ENCODE measurements at places on chromosomes 3 and 15. TPM values are rescaled to one million over a fixed set of nuclear protein-coding genes. Genes with fewer than 3 reads are reported as not detected.

GRCh38 chr3:194303749-194304148 lies 47.4 kb downstream of the CPN2 start:
- no peak overlapping the region for H3K4me3 ChIP-seq
- H3K4me1 ChIP-seq: peaks cover 27% of the 10 kb centered on the region
- H3K36me3 ChIP-seq: peaks cover 3% of the 10 kb centered on the region

DNA sequence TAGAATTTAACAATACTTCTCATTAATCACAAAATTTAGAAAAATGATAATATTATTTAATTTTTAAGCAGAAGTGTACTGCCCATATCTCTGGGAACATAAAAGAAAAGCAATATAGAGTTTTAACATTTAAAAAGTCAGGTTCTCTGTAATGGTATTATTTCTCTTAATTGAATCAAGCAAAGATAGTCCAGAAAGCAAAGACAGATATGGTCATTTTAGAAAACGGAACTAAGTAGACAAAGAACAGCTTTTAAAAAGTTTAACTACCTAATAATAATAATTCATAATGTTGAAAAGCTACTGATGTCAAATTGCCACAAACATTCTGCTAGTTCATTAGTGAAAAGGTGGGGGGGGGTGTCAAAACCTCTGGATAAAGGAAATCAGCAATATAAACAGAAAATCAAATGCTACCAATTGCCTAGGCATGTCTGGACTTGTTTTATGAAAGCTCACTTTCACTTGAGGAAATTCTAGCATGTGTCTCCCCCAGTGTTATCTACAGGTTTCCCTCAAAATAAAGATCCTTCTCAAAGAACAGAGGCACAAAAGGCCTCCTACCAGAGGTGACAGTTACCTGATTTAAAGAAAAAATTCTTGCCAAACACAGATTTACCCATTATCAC lies 1.7 kb downstream of the ZMAT3 start:
- peaks cover 36% of the 10 kb centered on the region for H3K4me1 ChIP-seq
- no peak for DNase-seq
- H3K27ac ChIP-seq: no peak overlapping the region
- H3K36me3 ChIP-seq: peaks cover 4% of the 10 kb centered on the region
- H3K27me3 ChIP-seq: no peaks in the 10 kb centered on the region

GRCh38 chr3:184523825-184524615 lies 37.6 kb upstream of the EPHB3 start:
- H3K36me3 ChIP-seq: no peaks in the 10 kb centered on the region
- no peak overlapping the region for H3K27ac ChIP-seq
- peaks cover 8% of the 10 kb centered on the region for H3K4me1 ChIP-seq
- no peak for DNase-seq
- no peak overlapping the region for H3K4me3 ChIP-seq

GRCh38 chr3:42498034-42498433 lies 4.4 kb upstream of the VIPR1 start:
- no peaks in the 10 kb centered on the region for H3K36me3 ChIP-seq
- H3K27me3 ChIP-seq: no peaks in the 10 kb centered on the region
- no peak overlapping the region for H3K27ac ChIP-seq
- DNase-seq: no peak
- H3K4me1 ChIP-seq: no peaks in the 10 kb centered on the region

- peaks cover 25% of the 10 kb centered on the region for H3K27me3 ChIP-seq
- peak overlapping the region; percentile 57 for H3K4me3 ChIP-seq
- H3K27ac ChIP-seq: no peak overlapping the region
- DNase-seq: peak; percentile 30
These were observed 907 bp downstream of the PLXNA1 start for GRCh38 chr3:126983653-126984390.

DNA sequence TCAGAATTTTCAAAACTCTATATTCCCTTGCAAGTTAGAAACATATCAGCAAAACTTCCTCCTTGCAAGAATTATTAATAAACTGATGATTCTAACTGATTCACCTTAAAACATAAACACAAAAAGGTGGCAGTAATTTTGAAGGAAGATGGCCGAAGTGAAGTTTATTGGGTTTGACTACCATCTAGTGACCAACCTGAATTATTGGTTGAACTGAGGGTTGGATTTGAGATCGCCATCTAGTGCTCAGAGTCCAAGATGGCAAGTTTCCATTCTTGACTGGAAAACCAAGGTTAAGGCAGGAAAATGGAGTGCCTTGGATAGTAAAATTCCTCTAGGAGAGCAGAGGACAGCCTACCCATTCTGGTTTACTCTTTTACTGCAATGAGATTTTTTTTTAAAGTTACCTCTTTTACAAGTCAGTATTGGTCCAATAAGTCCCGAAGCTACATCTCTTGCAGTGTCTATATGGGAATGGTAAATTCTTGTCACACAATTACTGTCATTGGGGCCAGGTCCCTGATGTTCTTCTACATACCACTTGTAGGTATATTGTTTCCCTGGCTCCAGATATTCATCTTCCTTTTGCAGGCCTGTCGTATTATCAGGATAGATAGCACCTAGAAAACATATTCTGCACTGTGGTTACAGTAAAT lies 51.6 kb upstream of the CP start:
- H3K27ac ChIP-seq: no peak overlapping the region
- H3K36me3 ChIP-seq: no peaks in the 10 kb centered on the region
- peak; percentile 22 for DNase-seq
- no peaks in the 10 kb centered on the region for H3K27me3 ChIP-seq
- H3K4me3 ChIP-seq: no peak overlapping the region

GRCh38 chr3:157793745-157794144 lies 290.5 kb upstream of the VEPH1 start:
- no peaks in the 10 kb centered on the region for H3K36me3 ChIP-seq
- DNase-seq: no peak
- H3K4me1 ChIP-seq: no peaks in the 10 kb centered on the region
- no peak overlapping the region for H3K27ac ChIP-seq
- H3K27me3 ChIP-seq: no peaks in the 10 kb centered on the region

DNA sequence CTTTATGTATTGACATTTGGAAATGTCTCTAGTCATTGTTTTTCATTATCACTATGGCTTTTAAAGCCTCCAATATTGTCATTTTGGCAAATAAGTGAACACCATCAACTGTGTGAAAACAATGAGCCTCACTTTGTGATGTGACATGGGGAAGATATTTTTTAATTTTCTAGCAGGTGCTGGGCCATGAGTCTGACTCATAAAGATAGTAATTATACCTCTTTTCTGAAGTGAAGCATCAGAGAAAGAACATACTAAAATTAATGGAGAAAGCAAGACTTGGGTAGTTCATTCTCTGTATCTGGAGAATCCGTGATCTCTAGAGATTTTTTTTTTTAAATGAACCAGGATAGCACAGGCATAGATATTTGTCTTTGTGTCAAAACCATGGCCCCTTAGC lies 100.8 kb downstream of the CCNL1 start:
- H3K4me3 ChIP-seq: no peak overlapping the region
- H3K27ac ChIP-seq: no peak overlapping the region
- H3K4me1 ChIP-seq: no peaks in the 10 kb centered on the region

GRCh38 chr15:69876064-69876940 lies 221.4 kb downstream of the TLE3 start:
- no peaks in the 10 kb centered on the region for H3K27me3 ChIP-seq
- H3K27ac ChIP-seq: no peak overlapping the region
- no peak overlapping the region for H3K4me3 ChIP-seq

DNA sequence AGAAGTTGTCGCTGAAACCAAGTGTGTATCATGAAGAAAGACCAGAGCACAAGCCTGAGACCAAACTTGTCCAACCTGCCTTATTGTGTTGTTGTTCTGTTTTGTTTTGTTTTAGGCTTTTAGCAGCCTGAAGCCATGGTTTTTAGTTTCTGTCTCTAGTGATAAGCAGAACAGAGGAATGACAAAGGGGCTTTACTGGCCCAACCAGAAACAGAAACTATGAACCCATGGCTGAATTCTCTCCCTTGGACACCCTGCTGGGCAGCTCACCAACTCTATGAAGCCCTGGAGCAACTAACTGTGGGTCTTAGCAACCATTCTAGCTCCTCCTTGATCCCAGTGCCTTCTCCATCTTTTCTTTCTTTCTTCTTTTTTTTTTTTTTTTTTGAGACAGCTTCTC lies 30.3 kb downstream of the HCLS1 start:
- no peak overlapping the region for H3K4me3 ChIP-seq
- no peak overlapping the region for H3K27ac ChIP-seq
- H3K27me3 ChIP-seq: no peaks in the 10 kb centered on the region
- no peaks in the 10 kb centered on the region for H3K4me1 ChIP-seq

DNA sequence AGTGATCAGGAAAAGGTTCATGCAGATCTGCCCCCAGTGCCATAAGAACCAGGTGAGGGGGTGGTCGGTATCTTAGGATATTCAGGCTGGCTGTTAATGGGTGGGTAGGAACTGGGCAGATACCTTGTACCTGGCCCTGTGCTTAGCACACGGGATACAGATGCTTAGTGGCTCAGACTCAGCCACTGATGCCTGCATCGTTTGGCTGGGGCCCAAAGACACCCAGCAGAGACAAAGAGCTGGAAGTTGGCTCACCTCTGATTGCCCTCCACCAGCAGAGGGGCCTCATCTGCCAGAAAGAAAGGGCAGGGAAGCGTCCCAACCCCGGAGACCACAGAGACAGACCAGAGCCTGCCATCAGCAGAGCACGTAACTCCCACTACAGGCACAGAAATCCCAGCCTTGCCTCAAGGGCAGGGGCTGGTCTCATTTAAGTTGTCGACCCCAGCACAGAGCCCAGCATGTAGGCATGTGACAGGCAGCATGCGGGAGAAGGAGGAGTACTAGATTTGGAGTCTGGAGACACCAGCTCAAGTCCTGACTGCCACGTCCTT lies 64.1 kb upstream of the SLC6A1 start:
- H3K36me3 ChIP-seq: no peaks in the 10 kb centered on the region
- DNase-seq: no peak
- H3K27me3 ChIP-seq: no peaks in the 10 kb centered on the region

- no peaks in the 10 kb centered on the region for H3K27me3 ChIP-seq
- no peak overlapping the region for H3K4me3 ChIP-seq
- H3K36me3 ChIP-seq: no peaks in the 10 kb centered on the region
These were observed 353.0 kb upstream of the SATB1 start for GRCh38 chr3:18778094-18778493.

DNA sequence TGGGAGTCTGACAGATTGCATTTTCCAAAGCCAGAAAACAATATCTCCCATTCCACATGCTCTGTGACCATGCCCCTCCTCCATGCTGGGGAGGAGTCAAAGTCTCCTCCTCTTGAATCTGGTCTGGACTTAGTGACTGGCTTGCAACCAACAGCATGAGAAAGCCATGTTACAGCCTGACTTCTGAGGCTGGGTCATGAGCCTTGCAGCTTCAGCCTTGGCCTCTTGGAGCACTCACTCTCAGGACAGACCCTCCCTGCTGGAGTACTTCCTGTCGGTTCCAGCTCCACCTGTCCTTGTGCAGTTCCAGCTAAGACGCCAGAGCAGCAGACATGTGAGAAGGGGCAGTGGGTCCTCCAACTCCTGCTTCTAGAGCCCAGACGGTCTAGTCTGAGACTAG lies 49.7 kb upstream of the RBSN start:
- no peak for DNase-seq
- no peak overlapping the region for H3K27ac ChIP-seq
- H3K4me1 ChIP-seq: no peaks in the 10 kb centered on the region

- H3K27me3 ChIP-seq: no peaks in the 10 kb centered on the region
- H3K27ac ChIP-seq: no peak overlapping the region
- H3K36me3 ChIP-seq: peaks cover 2% of the 10 kb centered on the region
These were observed 43.1 kb downstream of the MTHFS start for GRCh38 chr15:79853492-79854328.

- H3K4me3 ChIP-seq: no peak overlapping the region
- peaks cover 5% of the 10 kb centered on the region for H3K36me3 ChIP-seq
- peaks cover 3% of the 10 kb centered on the region for H3K4me1 ChIP-seq
These were observed 2.1 kb downstream of the AMIGO3 start for GRCh38 chr3:49717211-49717958.

GRCh38 chr3:171088496-171088895 lies 62.0 kb upstream of the SLC2A2 start:
- no peaks in the 10 kb centered on the region for H3K27me3 ChIP-seq
- H3K27ac ChIP-seq: no peak overlapping the region
- no peaks in the 10 kb centered on the region for H3K36me3 ChIP-seq
- H3K4me1 ChIP-seq: no peaks in the 10 kb centered on the region
- H3K4me3 ChIP-seq: no peak overlapping the region
- DNase-seq: no peak

DNA sequence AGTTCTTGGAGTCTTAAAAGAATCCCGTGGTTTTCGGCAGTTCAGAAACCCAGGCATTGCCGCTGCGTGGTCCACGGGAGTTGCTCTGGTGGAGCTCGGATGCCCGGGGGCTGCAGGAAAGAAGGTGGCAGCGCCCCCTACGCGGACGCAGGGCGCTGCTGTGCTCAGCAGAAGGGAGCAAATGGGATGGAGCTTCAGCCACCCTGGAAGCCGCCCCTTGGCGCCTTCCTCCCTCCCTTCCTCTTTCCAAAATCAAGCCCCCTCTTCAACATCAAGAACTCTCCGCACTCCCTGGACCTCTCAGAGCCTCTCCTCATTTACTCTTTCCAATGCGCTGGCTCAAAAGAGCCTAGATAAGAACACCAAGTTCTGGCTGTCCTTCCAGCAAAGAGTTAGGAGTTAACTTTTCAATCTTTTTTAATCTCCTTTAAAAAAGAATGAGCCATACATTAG lies 880 bp upstream of the CHRNA7 start:
- H3K36me3 ChIP-seq: no peaks in the 10 kb centered on the region
- DNase-seq: no peak
- H3K27me3 ChIP-seq: peaks cover 12% of the 10 kb centered on the region
- peaks cover 4% of the 10 kb centered on the region for H3K4me1 ChIP-seq
- H3K27ac ChIP-seq: no peak overlapping the region

DNA sequence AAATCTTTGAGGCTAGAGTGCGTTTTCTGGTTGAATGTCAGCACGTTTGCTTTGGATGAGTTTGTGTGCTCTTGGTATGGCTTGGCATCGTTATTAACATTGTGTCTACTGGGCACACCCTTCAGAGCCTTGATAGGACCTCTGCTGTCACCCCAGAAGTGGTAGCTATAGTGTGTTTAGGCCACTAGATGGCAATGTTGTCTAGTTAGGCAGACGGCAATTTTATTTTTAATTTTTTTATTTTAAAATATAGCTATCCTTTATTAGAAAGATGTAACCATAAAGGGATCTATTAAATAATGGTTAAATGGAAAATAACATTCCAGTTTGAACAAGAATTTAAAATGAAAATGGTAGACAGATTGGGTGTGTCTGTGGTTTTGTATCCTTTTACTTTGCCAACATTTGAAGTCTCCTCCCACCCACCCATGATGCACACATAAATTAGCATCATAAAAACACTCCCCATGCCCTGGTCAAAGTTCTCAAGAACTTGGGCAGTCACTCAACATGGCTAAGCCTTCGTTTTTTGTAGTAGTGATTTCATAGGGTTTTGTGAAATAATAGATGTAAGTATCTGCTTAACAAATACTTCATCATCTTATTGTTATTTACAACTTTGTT lies 200.7 kb downstream of the KCNH8 start:
- no peaks in the 10 kb centered on the region for H3K4me1 ChIP-seq
- no peaks in the 10 kb centered on the region for H3K36me3 ChIP-seq
- no peak overlapping the region for H3K27ac ChIP-seq
- H3K4me3 ChIP-seq: no peak overlapping the region
- DNase-seq: no peak

The PRSS50 gene
- not detected for total RNA-seq

The PARP14 gene
- 47.9 TPM for total RNA-seq

The CAPN3 gene
- total RNA-seq: 13.4 TPM

The PAK6 gene
- 0.28 TPM for total RNA-seq

The TMEM158 gene
- total RNA-seq: 0.15 TPM

The SGO1 gene
- 0.70 TPM for total RNA-seq

The NAALADL2 gene
- 0.13 TPM for total RNA-seq

The ACTL6A gene
- total RNA-seq: 60.6 TPM

The CCDC39 gene
- not detected for total RNA-seq

The GOLGA8T gene
- 0.53 TPM for total RNA-seq

The STRC gene
- total RNA-seq: 2.1 TPM

Data from T-cell (primary cell).